Tibial artery (tissue), 4 donors: ENCODE measurements at places on chromosomes 6 and 20.

- DNase-seq, result no peak
Measured at GRCh38 chr6:129536271-129536670, 173.7 kb downstream of the ARHGAP18 start.

GRCh38 chr20:51021067-51022025, 1.6 kb downstream of the KCNG1 start:
- DNase-seq, result no peak

GRCh38 chr20:12110274-12110673, 192.6 kb downstream of the BTBD3 start:
- DNase-seq, result no peak

DNA sequence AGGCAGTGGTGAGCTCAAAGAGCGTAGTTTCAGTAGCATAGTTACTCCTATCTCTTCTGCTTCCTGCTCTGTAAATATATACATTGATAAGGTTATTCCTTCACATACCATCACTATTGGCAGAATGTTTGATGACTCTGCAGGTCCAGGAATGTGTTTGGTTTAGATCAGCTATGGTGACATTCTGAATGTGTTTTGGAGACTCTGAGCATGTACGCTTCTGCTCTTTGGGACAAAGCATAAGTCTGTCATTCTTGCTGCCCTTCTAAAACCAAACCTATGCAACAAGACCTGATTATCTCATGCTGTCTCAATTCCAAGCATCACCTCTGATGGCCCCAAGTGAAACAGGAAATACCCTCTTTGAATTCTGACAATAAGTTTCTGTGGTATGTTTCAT, 1074.3 kb downstream of the KIF16B start:
- no peak for DNase-seq
